NCI-H1105 treated with DMSO at 0.1 percent for 48 hours (cell line): ENCODE measurements at places on chromosomes 1 and 21.

GRCh38 chr21:26064506-26064905 is 106.1 kb downstream of the APP start:
- DNase-seq: no peak

GRCh38 chr1:115869064-115869463 is 28.1 kb upstream of the NHLH2 start:
- DNase-seq: no peak

DNA sequence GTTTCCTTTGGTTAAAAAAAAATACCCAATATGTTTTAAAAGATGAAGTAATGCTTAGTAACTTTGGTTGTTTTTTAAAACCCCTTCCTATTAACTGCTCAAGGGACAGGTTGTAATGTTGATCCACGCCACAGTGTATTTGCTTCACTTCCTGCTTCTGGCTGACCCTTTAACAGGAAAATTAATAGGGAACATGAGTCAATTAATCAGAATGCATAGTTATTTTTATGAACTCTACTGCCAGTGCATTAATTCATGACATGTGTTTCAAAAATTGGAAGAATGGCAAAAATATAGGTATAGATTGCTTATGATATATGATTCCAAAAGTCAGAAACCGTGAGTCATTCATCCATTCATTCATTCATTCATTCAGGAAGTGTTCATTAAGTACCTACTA is 204.8 kb downstream of the SETD4 start:
- no peak for DNase-seq

DNA sequence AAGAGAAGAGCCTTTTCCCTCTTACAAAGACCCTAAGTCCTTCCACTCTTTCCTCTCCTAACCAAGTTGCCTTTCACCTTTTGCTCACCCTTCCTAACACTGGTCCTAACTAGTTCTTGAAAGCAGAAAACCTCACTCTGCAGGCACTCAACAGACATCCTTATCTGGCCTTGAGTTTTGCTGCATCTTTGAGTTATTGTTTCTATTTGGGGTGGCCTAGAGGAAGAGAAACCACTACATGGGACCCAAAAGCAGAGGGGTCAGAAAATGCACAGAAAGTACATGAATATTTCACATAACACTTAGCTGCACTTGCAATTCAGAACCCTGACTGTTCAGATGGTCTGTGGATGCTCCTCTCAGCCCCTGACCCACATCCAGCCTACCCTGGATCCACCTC is 178.3 kb upstream of the SYT6 start:
- no peak for DNase-seq

DNA sequence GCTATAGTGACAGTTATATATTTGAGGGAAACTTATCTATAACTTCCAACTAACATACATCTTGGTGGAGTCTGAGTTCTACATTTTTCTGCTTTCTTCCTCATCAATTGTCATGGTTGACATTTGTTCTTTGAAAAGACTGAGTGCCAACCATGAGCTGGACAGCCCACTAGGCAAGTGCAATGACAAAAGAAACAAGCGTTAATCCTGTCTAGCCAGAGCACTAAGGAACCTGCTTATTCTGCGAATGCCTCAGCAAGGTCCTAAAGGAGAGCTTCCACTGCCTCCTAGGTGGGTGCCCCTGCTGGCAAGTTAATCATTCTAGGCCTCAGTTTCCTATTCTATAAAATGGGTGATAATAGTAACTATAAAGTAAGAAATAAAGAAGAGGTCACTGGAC is 44.8 kb downstream of the IRF2BP2 start:
- DNase-seq: no peak

GRCh38 chr1:221719987-221720386 is 21.9 kb downstream of the DUSP10 start:
- no peak for DNase-seq

- no peak for DNase-seq
Measured at GRCh38 chr1:58933599-58933926, 149.7 kb upstream of the JUN start.

DNA sequence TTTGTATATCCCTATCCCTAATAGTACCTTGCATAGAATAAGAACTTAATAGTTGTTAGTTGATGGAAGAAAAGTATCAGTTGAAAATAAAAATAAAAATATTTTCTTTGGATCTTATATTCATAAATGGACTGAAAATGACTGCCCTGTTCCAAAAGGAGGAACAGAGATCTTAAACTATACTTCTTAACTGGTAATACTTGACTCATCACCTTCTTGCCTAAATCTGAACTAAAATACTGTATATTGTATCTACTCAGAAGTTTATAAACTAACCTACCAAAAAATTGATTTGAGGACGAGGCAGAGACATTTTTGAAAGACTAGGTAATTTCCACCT is 178.8 kb downstream of the SYT2 start:
- no peak for DNase-seq

DNA sequence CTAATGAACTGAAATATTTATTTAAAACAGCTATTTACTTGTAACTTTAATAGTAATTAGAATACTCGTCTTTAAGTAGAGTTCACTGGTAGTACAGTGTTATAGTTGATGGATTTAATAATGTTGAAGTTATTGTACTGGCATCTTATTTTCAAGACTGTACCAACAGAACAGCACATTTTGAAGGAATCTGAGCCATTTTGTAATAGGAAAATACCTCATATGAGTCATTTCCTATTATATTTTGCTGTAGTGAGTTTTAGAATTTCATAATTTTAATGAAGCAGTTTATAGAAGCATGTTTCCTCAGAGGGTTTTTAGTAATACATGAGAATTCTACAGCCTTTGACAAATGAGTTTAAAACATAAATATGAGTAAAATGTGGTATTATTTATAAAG is 258.3 kb downstream of the OLFM3 start:
- DNase-seq: no peak

DNA sequence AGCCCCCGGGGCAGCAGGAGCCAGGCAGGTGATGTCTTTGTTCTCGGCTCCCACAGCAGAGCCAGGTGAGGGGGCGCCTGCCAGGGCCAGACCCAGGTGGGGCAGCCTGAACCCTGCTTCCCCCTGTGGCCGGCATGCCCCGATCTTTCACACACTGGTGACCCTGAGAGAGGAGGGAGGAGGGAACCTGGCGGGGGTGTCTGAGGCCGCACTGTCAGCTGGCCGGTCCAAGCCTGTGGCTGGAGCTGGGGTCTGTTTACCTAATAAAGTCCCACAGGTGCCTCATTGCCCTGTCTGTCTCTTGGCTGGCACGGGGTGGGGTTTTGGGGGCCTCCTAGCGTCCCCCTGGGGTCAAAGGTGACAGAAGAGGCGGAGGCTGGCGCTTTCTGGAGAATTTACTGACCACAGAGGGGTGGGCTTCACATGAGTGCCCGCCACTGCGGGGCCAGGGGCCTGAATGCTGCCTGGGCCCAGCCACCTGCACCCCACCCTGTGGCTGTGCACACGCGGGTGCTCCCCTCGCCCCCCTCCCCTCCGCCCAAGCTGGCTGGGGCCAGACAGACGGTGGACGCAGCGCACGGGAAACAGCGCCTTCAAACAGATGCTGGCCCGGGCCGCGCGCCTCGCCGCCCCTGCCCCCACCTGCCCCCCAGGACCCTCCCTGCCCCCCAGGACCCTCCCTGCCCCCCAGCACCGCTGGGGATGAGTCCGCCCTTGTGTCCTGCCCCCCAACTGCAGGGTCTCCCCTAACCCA is 5.8 kb downstream of the TMEM240 start:
- no peak for DNase-seq

DNA sequence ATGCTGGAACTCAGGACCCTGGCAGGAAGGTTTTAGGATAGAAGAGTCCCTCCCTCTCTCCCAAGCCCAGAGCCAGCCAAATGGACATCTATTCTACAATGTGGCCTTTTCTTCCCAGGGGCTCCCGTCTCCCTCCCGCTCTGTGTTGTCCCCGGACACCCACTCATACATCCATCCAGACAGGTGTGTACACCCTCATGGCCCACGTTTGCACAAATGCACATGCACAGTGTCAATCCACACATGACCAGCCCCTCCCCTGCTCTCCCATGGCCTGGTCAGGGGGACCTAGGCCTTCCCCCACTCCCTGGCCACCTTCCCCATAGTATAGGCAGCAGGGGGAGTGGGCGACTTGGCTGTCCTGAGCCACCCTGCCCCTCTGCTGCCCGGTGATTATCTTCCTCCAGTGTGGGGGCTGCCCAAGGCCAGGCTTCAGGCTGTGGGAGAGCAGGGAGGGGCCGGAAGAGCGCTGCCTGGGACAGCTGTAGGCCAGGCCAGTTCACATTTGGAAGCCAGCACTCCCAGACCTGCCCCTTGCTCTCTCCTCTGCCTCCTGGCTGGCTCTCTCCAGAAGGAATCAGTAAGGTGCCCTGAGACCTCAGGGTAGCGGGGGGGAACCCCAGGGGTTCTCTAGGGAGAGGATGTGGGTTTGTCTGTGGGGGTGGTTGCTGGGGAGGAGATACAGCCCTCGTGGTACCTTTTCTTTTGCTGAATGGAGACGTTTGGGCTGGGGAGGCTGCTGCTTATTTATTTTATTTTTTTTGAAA is 4.1 kb upstream of the PTPN7 start:
- DNase-seq: no peak

- no peak for DNase-seq
Measured at GRCh38 chr1:77824694-77825093, 45.2 kb downstream of the MIGA1 start.

DNA sequence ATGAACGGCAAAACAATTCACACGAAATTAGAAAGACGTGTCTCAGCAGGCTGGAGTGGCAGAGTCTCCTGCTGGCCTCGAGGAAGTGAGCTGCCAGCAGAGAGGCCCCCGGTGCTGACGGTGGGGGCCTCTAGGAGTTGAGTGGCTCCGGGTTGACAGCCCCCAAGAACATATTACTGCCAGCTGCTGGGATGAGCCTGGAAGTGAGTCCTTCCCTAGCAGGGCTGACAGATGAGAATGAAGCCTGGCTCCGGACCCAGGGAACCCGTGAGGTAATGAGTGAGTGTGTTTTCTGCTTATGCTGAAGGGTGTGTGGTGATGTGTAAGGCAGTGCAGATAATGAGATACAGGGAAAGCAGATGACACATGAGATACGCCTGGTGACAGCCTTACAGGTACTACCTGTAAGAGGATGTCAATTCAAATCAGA is 23.5 kb upstream of the LRRC47 start:
- DNase-seq: peak; percentile 37

DNA sequence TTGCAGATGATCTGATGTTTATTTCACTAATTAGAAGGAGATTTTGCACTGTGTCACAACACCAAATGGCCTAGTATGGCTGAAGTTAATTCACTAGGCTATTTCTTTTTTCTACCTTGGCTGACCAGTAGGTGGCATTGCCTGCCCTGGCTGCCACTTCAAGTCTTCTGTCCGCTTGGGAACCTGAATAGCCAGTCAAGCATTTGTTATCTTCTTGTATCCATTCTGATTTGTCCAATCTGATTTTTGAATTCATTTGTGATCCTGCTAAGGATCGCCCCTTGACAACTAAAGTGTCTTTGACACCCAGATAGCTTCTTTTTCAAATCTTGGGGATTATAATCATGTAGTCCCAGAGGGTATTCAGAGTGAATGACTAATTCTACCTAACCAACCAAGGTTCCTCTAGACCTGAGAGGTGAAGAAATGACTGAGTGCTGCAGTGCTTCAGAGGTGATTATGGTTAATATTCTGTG is 99.4 kb downstream of the GIPC2 start:
- peak; percentile 75 for DNase-seq

DNA sequence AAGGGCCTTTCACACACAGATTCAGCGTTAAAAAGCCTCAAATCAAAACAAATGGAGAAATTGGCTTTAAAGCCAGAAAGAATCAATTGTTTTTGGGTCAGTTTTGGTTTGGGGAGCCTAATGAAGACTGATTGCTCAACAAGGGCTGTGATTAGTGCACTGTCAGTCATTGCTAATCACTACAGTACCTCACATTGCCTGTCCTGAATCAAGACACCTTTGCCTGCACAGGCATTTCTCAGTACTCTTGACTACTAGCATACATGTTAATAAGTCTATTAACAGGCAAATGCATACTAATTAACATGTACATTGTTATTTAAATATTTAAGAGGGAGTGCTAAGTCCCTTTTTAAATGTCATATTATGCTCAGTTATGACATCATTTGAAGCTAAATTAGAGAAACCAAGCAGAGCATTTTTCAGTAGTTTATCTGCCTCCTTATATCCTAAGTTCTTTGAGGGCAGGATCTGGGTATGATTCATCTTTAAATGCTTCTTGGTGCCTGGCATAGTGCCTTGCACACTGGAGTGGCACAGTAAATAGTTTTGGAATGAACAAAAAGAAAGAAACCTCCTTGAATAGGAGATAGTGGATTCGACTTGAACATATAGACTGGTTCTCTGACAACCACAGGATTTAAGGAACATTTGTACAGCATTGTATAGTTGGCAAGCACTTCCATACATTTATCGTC is 25.8 kb upstream of the CCN1 start:
- no peak for DNase-seq
